Stimulated activated CD8-positive, alpha-beta memory T cell treated with anti-CD3 and anti-CD28 coated beads, Interleukin-2, amount 100 ng/mL, for 1 hour (primary cell): ENCODE measurements at places on chromosomes 6 and 20.

DNA sequence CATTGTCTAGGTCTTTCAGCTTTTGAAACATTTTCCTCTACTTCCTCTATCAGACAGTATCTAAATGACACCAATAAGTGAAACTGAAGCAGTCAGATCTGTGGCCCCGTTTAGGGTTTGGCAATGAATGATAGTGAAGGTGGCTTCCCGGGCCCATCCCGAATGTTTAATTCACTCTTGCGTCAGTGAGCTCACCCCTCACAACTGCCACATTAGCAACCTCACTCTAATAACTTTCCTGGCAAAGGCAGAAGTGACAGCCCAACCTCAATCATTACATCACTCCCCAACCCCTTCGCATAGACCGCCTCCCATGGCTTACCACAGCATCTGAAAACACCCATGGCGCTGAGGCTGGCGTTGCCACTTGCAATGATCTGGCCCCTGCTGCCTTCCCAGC lies 92.4 kb upstream of the CD83 start:
- DNase-seq, result no peak

DNA sequence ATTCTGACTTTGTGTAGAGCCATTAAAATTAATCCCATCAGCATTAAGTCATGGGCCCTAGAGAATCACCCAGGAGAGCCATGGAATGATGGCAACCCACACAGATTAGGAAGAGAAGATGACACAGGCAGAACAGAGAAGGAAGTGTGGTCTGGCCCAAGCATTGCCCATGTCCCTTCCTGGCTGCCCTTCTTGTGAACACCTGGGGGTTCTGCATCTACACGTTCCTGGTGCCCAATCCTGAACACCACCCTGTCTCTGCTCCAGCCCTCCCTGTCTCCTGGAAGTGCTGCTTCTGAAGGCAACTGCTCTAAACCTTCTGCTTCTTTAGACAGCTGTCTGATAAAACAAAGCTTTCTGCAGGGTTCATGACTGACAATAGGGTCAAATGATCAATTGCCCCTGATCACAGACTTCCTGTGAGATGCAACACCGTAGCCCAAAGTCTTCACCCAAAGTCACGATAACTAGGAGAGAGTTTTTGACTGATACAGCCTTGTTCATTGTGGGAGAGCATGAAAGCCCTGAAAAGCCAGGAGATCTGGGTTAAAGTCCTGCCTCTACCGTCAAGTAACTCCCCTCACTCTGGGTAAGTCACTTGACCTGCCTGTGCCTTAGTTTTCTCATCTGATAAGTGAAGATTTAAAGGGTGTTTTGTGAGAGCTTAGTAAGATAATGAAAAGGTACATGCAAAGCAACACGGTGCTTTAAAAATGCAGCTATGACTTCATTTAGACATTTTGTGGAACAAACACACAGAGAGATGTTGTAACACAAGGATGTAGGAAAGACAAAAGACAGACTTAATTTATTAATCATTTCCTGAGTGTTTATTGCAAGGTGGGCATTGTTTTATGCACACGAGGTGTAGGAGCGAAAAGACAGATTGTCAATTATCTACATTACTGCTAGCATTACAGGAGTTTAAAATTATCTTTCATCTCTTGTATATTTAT lies 291.2 kb upstream of the STXBP5 start:
- DNase-seq, result no peak

DNA sequence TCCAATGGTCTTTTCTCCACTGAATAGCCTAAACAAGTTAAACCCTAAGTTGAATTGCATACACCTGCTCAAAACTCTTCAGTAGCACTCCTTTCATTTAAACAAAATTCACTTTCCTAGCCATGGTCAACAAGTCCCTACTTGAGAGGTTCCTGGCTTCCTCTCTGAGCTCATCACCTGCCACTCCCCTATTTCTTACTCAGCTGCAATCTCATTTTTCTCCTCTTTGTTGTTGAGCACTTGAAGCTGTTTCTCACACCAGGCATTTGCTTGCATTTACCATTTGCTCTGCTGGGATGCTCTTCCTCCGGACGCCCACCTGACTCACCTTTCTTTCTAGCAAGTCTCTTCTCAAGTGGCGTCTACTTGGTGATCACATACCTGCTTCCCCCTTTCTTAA lies 38.5 kb downstream of the EDN1 start:
- no peak for DNase-seq

DNA sequence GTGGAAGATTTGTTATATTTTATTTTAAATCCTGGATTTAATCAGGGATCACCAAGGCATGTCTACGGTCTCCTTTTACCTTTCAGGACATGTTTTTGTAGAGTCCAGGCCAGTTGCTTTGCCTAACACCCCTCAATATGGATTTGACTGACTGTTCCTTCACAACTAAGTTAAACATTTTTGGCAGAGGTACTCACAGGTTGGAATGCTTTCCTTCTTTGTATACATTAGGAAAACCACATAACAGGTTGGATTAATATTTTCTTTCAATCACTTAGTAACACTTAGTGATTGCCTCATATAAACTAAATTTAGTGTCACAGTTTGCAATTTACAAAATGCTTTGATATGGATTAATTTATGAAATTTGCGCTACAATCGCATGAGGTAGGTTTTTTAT lies 64.5 kb downstream of the IPCEF1 start:
- no peak for DNase-seq

DNA sequence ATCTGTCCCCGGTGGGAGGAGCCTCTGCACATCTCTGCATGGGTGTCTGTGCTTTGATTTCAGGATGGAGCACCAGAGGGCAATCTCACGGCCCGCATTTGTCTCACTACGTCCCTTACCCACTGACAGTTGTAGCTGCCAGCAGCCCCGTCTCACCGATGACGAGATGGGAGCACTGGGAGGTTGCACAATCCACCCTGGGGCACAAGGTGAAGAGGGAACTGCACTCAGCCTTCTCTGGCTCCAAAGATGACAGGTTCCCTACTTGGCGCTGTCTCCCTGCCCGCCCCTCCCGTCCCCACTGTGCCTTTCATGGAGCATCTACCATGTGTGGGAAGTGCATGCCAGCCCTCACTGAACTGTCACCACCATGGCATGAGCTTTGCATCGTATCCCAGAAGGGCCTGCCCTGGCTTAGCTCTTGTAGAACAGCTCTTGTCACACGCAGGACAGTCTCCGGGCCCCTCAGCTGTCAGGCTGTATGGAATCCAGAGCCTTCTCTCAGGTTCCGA lies 99.9 kb upstream of the PMEPA1 start:
- no peak for DNase-seq

- DNase-seq, result no peak
Observed at GRCh38 chr20:16004108-16004854, 569.0 kb downstream of the KIF16B start.

DNA sequence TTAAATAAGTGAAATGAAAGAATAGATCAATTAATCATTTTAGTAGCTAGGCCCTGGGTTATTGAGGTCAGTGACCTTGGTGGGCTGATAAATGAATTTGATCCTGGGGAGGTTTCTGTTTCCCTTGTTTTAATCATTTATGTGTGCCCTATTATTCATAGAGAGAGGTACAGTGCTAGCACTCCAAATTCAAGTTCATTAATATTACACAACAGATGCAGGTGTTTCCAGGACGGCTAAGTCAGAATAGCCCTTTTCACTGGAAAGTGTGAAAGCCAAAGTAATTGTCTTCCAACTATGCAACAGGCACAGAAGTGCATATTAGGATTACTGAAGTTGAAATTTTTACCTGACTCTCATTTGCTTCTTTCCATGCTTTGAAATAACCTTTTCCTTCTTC lies 61.7 kb upstream of the SGK1 start:
- DNase-seq, result no peak

DNA sequence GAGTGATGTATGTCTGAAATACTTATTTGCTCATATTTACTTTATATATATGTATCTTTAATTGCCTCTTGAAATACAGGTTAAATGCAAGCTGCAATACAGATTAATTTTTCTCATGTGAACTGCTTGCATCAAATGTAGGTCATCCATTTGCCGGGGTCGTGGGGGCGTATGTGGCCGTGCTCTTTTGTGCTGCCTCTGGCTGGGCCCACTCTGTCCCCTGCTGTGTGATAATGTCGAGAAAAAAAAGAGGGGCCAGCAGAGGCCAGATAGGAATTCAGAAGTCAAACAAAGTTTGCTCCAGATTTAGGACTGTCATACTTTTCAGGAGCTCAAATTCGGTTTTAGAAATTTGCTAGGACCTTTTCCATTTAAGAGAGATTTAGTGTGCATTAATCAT lies 459.6 kb upstream of the SOX4 start:
- DNase-seq, result no peak

GRCh38 chr6:127192911-127193541 lies 73.6 kb upstream of the RNF146 start:
- DNase-seq, result no peak

GRCh38 chr6:34243131-34243771 lies 5.6 kb downstream of the SMIM29 start:
- DNase-seq, result no peak

- DNase-seq, result no peak
Observed at GRCh38 chr6:116476002-116476678, 15.0 kb downstream of the CALHM6 start.

- DNase-seq, result no peak
Observed at GRCh38 chr20:58137651-58138265, 90.7 kb downstream of the ANKRD60 start.

GRCh38 chr6:107820338-107821261 lies 3.5 kb downstream of the SCML4 start:
- no peak for DNase-seq

- no peak for DNase-seq
Observed at GRCh38 chr6:24743944-24744335, 25.0 kb upstream of the C6orf62 start.

GRCh38 chr20:610130-611046 lies at the start of gene TCF15:
Gene TCF15, minus strand, starts transcription at chr20:610309. Its CDS starts 72 bp downstream, at chr20:610237.
- no peak for DNase-seq

- no peak for DNase-seq
Observed at GRCh38 chr20:35472209-35472608, 16.8 kb downstream of the CEP250 start.

- DNase-seq, result no peak
Observed at GRCh38 chr20:32878820-32879219, 20.1 kb downstream of the EFCAB8 start.

GRCh38 chr6:135254471-135254870 lies 73.4 kb downstream of the MYB start:
- no peak for DNase-seq

DNA sequence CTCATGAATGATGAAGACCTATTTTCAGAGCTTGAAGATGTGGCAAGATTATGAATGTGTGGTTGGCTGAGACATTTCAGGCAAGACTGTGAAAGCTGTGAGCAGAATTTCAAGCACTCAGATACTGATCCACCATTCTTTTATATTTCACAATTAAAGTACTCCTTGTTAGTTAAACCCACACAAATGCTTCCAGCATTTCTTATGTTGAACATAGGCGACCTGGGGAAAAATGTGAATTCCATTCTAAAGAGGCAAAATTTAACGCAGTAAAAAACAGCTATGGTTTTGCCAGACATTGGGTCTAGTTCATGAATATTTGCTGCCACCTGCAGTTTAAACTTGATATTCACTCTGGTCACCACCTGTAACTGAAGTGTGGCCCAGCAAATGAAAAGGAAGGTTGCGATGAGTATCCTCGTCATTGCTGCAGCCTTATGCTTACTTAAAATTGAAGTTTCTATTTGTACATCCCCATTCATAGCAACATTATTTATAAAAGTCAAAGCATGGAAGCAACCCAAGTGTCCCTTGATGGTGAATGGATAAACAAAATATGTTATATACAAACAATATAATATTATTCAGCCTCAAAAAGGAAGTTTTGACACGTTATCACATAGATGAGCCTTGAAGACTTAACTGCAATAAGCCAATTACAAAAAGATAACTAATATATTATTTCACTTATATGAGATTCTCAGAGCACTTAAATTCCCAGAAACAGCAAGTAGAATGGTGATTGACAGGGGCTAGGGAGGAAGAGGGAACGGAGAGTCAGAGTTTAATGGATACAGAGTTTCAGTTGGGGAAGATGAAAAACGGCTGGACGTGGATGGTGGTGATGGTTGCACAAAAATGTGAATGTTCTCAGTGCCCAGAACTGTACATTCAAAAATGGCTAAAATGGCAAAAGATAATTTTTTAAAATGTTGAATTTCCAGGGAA lies 32.4 kb upstream of the FAM184A start:
- DNase-seq, result no peak

DNA sequence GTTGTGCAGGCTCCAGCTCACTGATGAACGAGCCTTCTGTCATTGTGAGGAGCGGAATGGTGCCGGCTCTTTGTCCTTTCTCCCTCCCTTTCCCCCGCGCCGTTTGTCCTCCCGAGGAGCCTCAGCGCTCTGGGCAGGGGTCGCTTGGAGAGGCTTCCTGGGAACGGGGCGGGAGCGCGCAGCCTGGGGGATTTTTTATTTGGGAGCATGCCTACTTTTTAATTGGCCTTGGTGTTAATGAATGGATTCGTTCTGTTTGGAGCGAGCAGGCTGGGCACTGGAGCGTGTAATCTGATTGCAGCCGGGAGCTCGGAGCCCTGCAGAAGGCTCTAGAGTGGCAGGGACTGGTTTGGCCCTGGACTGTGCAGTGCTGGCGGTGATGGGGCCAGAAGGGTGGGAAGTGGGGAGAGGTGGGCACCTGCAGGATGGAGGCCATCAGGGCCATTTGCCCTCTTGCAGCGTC lies 118.8 kb downstream of the CDH4 start:
- no peak for DNase-seq

DNA sequence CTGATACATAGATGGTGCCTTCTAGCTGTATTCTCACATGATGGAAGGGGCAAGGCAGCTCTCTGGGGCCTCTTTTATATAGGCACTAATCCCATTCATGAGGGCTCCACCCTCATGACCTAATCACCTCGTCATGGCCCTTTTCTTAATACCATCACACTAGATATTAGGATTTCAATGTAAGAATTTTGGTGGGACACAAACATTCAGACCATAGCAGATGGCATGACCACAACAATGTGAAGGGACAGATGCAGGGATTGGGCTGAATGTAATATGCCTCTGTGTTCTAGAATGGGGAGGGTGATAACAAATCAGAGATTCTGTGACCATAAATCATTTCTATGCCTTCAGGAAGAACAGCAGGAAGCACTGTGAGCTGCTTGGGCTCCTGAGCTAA lies 145.8 kb downstream of the LCA5 start:
- DNase-seq, result no peak

- no peak for DNase-seq
Observed at GRCh38 chr6:5472571-5472970, 211.3 kb downstream of the FARS2 start.

GRCh38 chr6:143482593-143482992 lies 28.9 kb downstream of the FUCA2 start:
- no peak for DNase-seq

DNA sequence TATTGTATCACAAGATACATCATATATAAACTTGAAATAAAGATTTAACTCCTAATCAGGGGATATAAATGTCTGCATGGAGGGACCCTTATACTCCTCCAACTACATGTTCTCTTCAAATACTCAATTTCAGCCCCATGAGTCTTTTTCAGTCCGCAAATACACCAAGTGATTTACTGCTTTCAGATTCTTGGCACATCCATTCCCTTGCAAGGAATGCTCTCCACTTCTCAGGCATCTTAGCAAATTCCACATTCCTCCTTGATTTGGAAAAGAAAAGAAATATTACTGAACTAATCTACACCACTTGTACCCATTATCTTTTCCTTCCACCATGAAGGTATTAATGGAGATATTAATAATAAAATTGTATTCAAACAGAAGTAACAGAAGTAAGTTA lies 999.4 kb upstream of the GJE1 start:
- no peak for DNase-seq
